ENCODE measurements at places on chromosomes 16 and 17.

DNA sequence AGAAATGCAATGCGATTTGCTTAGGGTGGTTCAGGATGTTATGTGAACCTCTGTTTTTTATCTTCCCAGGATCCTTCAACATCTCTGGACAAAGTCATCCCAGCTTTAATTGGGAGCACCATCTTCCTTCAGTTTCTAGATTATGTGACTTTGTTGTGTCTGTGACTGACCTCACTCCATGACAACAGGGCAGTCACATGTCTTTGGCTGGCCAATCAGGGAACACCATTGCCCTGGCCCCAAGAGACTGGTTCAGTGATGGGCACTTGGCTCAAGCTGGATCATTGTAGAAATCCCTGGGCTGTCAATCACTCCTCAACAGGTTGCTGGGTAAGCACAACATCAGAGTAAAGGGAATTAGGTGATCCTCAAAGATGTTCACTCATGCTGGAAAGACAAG is 499.7 kb downstream of the XYLT1 start:
- DNase-seq = no peak

GRCh38 chr17:66275651-66276050 is 26.8 kb upstream of the PRKCA start:
- DNase-seq = no peak

- no peak for DNase-seq
Observed at GRCh38 chr16:10367616-10368188, 18.2 kb upstream of the ATF7IP2 start.

- DNase-seq = no peak
Observed at GRCh38 chr17:49117587-49118230, 14.9 kb upstream of the B4GALNT2 start.

DNA sequence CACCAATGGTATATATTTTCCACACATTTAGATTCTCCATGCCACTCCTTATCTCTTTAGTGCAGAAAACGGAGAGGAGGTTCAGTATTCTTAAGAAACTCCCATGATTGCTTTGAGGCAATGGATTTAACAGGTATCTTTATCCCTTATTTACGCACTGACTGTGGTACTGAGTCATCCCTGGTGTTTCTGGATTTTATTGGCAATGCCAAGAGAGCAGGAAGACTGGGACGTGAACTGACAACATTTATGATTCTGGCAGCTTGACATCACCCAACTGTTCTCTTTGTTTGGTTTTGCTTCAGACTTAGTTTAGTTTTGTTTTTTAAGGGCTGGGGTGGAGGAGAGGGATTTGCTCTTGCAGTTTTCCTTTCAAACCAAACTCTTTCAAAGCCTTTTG is 131.4 kb downstream of the WWOX start:
- no peak for DNase-seq

DNA sequence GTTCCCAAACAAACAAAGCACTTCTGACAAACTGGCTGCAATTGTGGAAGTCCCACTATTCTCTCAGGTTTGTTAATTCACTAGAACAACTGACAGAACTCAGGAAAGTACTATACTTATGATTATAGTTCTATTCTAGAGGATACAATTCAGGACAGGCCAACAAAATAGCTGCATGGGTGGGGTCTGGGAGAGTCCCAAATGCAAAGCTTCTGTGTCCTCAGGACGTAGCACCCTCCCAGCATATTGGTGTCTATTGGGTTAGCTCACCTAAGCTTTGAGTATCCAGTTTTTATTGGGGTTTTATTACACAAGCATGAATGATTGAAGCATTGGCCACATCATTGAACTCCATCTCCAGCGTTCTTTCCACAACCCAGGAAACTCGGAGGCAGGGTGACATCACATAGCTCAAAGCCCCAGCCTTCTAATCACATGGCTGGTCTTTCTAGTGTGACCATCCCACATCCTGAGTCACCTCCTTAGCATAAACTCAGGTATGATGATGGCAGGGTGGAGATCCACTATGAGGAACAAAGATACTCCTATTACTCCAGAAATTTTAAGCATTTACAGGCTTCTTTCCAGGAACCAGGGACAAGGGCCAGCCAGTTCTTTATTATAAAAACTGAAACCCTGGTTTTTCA is 43.9 kb upstream of the CCNF start:
- no peak for DNase-seq

DNA sequence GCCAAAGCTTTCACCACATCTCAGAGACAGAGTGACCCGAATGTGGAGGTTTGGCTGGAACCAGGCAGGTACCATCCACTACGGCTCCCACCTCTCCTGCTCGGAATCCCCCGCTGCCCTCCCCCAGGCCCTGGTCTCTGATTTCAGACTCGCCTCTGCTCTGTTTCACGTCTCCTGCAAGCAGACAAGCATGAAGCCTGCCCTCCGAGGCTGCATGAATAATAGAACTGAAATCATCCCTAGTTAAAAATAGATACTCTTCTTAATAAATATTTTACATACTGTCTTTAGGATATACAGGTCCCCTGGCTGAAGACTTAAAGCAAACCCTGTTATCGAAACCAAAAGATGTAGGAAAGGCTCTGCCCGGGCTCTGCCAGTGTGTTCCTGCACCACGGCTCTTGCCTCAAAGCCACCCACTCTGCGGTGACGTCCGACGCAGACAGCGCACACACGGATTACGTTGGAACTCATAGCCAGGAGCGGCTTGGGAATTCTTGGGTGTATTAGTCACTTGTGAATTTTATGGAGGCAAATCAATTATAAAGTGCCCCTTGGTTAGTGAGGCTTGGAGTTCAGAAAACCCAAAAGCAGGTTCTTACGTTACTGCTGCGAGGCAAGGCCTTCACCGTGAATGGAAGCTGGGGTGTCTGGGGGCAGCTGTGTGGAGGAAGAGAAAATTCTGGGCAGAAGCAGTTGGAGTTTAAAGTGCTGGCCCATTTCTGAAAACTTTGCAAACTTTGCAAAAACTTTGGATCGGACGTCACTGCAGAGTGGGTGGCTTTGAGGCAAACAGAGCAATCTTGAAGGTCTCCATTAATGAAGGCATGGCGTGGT is 25.6 kb upstream of the NPTX1 start:
- no peak for DNase-seq

DNA sequence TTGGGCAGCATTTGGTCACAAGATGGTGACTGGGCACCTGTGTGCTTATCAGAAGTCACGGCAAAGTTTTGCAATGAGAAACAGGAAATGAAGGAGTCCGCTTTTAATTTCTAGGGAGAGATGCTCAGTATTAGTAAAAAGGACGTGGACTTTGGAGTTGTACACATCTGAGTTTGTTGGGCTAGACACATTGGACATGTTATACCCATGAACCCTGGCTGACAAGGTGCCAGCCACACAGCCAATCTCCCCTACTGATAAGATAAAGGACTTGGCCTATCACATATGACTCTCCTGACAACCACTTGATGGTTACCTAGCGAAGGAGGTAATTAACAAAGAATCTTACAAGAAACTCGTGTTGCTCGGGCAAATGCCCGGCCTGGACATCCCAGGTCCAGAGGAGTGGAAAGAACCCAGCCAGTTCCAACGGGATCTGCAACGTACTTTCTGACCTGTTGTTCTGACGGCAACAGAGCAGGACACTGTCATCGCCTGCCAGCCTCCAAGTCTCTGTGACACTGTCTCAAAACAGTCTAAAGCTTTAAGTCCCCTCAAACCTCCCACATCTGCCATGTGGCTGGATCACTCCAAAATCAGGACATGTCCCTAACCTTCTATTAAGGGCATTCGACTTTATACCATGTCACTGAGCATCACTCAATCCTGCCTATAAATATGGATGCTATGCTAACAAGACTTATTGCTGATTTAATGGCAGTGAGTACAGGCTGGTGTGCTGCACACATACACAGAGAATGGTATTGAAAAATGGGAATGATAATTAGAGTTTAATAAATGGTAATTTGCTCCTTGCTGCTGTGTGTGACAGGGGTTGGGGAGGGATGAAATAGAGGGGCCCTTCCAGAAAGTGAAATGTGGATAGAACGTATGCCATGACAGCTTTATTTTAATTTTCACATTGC is 47.6 kb upstream of the LYRM9 start:
- DNase-seq = no peak

DNA sequence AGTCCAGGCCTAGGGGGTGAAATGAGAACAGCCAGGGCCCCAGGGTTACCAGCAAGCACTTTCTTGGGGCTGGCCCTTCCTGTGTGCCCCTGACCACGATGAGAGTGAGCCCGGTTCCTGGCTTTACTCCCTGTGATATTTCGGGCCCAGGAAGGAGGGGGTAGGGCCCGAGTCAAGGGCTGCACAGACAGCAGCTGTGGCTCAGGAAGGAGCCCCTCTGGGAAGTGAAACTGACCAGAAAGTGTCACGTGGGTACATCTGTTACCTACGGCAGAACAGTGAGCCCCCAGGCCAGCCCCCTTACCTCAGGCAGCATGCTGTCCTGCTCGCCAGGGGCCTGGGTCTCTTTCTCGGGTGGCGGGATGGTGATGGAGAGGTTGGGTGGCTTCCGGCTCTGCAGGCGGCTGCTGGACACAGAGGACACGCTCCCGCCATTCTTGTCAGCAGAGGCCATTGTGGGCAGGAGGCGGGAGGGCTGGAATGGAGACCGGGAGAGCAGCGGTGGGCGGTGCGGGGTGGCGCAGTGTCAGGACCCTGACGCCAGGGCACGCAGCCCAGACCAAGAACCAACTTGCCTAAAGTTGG is 13.8 kb downstream of the AANAT start:
- DNase-seq = no peak

GRCh38 chr16:3348547-3349167 is 7.0 kb upstream of the OR2C1 start:
- no peak for DNase-seq

DNA sequence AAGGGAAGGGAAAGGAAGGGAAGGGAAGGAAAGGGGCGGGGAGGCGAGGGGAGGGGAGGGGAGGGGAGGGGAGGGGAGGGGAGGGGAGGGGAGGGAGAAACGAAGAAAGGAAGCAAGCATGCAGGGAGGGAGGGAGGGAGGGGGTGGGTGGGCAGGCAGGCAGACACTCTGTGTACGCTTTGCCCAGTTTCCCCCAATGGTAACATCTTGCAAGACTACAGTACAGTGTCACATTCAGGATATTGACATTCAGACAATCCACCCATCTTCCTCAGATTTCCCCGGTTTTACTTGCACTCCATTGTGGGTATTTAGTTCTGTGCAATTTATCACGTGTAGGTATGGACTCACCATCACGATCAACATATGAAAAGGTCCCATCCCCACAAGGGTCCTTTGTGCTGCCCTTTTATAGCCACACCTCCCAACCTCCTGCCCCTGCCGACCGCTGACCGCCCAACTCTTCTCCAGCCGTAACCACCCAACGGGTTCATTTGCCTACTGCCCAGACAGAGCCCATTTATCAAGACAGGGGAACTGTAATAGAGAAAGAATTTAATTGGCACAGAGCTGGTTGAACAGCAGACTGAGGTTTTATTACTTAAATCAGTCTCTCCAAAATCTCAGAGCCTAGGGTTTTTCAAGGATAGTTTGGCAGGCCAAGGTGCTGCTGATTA is 91.4 kb upstream of the FA2H start:
- DNase-seq = no peak

DNA sequence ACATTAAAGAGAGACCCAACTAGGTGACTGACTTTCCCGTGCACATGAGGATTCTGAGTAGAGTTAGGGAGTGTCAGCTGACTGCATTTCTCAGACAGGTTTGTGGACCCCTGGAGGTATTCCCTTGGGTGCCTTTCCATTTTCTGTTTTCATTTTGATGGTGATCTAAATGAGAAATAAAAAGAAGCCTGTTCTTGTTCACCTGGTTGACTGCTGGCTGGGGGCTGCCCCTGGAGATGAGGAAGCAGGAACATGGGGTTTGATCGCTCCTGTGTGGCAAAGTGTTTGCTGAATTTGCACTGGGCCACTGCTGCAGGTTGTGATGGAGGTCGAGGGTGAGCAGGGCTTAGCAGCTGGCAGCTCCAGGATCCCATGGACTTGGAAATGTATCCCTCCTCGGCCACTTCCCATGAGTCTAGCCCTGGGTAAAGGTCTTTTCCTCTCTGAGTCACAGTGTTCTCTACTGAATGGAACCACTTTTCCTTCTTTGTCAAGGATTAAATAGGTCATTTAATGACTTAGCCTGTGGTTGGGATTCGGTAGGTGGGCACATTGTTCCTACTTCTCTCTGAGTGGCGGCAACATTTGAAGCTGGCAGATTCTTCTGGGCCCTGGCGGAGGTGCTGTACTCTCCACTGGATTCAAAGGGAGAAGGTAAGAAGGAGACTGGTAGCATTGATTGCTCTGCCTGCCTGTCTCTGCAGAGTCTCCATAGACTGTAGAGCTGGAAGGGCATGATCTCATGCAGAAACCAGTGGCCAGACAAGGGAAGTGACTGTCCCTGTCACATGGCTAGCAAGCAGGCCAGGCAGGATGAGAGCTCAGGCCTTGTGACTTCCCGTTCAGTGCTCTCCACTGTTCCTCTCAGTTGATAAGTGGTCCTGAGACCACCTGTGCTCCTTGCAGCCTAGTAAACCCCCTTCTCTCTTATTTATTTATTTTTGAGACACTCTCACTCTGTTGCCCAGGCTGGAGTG is 17.9 kb downstream of the SNX29 start:
- peak; percentile 73 for DNase-seq

All from tibial artery (tissue), 4 donors.